ENCODE measurements at places on chromosomes 2 and 18. TPM values are rescaled to one million over a fixed set of nuclear protein-coding genes. Genes with fewer than 3 reads are reported as not detected.

ATRAID gene
- 210 TPM for total RNA-seq

PARD6G gene
- 1.4 TPM for total RNA-seq

LPIN2 gene
- 15.5 TPM for total RNA-seq

WDR35 gene
- total RNA-seq: 4.4 TPM

AQP12B gene
- not detected for total RNA-seq

C2orf15 gene
- total RNA-seq: not detected

GRCh38 chr2:99921903-99922302, 220.5 kb downstream of the AFF3 start:
- no peak for DNase-seq

DNA sequence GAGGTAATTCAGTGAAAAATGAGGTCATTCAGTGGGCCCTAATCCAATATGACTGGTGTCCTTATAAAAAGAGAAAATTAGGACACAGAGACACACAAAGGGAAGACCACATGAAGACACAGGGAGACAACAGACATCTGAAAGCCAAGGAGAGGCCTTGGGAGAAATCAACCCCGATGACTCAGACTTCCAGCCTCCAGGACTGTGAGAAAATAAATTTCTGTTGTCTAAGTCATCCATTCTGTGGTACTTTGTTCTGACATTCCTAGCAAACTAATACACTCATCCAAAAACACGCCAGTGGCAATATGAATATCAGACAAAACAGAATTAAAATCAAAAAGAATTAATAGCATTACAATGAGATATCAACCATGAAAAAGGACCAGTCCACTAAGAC, 303.7 kb downstream of the SS18 start:
- no peak for DNase-seq

GRCh38 chr2:197464175-197464574, 10.8 kb downstream of the COQ10B start:
- no peak for DNase-seq

DNA sequence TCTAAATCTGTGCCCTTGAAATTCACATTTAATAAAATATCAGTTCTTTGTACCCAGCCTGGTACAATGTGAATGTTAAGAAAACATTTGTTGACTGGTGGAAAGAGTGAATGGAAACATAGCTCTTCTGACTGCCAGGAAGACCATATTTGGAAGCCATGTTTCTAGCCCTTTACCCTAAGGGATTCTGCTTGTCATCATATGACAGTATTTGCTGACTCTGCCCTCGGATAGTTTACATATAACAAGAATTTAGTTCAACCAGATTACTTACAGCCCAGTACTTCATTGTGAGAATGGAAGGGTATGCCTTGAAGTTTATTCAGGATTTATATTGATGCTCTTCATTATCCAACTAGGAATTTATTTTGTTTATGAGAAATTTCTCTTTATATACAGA, 13.8 kb upstream of the KCNS3 start:
- no peak for DNase-seq

- no peak for DNase-seq
Observed at GRCh38 chr18:63099091-63099840, 220.3 kb downstream of the BCL2 start.

GRCh38 chr2:151900331-151900730, 72.1 kb upstream of the ARL5A start:
- DNase-seq: no peak

DNA sequence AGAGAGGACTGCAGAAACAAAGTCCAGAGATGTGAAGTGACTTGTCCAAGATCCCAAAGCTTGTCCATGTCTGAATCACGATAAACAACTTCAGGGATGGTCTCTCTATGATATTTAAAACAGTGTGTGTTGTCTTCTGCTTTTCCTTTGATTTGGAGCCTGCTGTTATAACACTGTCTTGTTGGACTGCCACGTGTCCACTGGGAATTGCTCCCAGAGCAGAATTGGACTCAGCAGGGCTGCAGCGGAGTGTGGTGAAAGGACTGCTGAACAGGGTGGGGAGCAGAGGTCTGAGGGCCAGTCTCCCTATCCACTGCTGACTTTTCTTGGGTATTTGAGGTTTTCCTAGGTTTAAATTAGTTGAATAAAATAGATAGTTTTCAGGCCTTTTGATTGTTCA, 68.3 kb downstream of the IL1R2 start:
- DNase-seq: no peak

- DNase-seq: no peak
Observed at GRCh38 chr2:48347712-48348111, 182.2 kb upstream of the STON1 start.

- no peak for DNase-seq
Observed at GRCh38 chr2:69781321-69782248, 39.7 kb downstream of the ANXA4 start.

DNA sequence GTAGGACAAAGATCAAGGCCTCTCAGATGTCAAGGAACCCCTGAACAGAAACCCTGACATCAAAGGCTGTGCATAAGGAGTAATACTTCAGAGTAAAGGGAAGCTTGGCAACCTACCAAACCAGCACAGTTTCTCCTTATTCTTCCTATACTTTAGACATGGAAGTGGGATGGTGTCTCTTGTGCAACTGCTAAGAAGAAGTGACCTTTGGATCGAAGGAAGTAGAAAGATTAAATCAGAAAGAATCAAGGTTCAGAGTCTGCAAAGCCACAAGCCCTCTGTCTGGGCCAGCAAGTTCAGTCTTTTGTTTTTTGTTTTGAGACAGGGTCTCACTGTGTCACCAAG, 66.2 kb upstream of the SLC39A10 start:
- no peak for DNase-seq

DNA sequence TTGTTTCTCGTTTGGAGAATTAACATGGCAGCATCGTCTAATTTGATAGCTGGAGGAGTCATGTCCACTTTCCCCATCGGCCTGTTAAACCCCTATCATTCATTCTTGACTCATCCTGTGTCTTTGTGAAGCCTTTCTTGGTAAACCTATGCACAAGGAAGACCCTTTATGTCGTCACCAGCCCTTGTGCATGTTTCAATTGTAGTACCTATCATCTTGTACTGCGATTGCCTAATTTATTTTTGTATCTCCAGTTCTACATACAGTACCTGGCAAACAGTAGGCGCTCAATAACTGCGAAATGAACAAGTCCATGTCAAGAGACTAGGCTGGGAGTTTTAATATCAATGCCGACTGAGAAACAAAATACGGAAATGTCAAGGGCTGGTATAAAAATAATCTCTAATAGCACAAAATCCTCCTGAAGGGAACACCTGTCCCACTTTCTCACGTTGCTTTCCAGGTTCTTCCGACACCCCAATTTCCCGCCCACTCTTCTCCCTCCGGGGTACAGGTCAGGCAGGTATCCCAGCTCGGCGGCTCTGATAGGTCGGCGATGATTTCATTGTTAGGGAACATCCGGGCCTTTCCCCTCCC, 1.3 kb upstream of the PPM1B start:
- no peak for DNase-seq

GRCh38 chr2:56448403-56449001, 264.7 kb downstream of the CCDC85A start:
- DNase-seq: no peak
